Germinal center (tissue), 1 donor: ENCODE measurements at places on chromosomes 16 and 17.

DNA sequence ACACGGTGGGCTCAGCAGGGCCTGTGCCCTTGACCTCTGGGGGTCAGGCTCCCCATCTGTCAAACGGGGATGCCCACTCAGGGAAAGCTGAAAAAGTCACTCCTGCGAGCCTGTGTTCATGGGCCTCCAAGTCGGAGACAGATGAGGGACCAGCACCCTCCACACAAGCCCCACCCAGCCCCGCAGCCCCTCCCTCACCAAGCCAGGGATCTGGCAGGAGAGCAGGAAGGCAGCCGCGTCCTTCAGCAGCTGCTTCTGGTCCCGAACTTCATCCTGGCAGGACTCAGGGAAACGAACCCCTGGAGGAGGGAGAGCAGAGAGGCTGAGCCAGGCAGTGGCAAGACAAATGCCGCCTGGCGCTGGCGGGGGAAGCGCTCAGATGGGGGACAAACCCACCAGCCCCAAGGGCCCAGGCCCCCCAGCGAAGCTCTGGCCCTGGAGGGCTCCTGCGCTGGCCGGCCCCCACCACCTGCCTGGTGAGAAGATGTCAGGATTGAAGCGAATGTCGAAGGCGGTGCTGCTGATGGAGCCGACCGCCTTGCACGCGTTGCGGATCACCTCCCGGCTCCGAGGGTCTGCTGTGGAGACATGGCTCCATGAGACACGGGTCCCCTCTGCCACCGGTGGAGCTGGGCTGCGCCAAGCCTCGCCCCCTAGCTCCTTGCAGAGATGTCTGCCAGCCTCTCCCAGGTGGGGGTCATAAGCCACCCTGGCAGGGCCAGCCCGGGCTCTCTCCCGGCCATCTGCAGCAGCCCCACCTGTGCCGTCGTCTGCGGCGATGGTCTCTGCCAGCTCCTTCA lies 15.4 kb downstream of the CLUH start:
- DNase-seq, result no peak

- DNase-seq, result no peak
These were observed 3.7 kb downstream of the TEPSIN start for GRCh38 chr17:81234940-81235821.

DNA sequence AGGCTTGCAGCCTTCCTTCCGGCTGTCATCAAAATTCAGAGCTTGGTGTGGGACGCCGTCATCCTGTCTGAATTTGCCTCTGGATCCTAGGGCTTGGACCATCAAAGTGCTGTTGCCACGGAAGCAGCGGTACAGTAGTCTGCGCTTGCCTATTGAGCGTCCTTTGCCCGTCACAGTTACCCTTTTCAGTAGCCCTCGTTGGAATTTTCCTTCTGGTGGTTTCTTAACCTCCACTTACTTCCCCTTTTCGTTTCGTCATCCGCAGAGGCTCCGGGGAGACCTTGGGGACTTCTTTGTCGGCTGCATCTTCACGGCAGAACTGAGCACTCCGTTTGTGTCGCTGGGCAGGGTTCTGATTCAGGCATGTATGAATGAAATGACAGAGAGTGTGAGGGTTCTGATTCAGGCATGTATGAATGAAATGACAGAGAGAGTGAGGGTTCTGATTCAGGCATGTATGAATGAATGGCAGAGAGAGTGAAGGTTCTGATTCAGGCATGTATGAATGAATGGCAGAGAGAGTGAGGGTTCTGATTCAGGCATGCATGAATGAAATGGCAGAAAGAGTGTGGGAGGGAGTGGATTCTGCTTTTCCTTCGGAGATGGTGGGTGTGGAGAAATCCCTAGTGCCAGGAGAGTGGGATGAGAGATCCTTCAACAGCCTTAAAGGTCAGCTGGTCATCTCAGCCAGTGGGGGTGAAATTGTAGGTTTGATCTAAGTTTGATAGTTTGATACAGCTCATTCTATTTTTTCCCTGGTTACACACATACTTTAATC lies 8.0 kb downstream of the TLCD3A start:
- peak; percentile 78 for DNase-seq

- DNase-seq, result no peak
These were observed 352.6 kb downstream of the WWOX start for GRCh38 chr16:78452025-78452555.

- no peak for DNase-seq
These were observed 11.3 kb upstream of the PDXDC1 start for GRCh38 chr16:14963281-14964173.

DNA sequence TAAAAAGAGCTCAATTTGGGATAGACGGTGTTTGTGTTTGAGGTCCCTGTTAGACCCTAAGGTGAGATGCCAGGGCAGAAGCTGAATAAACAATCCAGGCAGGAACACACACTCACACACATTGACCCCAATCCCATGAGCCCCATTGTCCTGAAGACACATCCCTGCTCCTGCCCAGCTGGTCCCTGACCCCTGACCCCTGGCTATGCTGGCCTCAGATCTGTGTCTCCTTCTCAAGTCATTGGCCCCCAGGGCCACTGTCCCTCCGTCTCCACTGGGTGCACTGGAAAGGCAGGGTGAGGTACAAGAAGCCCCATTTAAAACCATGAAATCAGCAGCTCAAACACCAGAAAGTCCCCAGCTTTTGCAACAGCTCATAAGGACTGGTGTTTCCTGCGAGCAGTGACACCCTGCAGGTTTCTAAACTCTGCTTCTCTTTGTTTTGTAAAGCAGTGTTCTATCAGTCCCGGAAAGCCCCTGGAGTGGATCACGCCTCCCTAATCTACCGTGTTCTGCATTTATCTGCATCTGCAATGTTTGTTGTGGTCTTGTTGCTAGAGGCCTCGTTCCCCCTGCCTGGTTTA lies 18.0 kb upstream of the ASGR2 start:
- DNase-seq, result peak; percentile 65

- DNase-seq, result no peak
These were observed 626.6 kb upstream of the SOX9 start for GRCh38 chr17:71494062-71494855.

DNA sequence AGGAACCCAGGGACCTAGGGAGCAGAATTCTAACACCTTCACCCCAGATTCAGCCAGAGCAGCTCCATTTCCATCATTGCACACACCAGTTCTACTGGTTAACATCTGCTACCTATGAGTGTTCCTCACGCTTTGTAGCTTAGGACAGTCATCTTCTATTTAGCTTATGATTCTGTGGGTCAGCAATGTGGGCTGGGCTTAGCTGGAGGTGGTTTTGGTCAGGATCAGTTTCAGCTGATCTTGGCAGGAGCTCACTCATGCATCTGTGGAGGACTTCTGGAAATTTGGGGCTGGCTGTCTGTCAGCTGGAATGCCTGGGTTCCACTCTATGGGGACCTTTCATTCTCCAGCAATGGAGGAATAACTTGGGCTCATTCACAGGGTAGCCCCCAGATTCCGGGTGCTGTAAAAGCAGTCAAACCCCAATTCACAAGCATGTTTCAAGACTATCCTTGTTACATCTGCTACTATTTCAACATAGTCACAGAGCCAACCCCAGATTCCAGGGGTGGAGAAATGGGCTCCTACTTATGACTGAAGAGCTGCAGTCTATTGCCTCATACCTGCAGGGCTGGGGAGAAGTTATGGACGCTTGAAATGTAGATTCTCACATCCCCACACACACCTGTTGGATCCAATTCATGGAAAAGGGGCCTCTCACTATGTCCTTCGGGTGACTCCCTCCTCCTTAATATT lies 3.4 kb upstream of the HP start:
- DNase-seq, result no peak

- DNase-seq, result no peak
These were observed 71.2 kb downstream of the TNRC6C start for GRCh38 chr17:78029697-78030096.

- DNase-seq, result no peak
These were observed 1.9 kb upstream of the CYBA start for GRCh38 chr16:88652762-88653063.
